ENCODE measurements at places on chromosomes 3 and 15.

GRCh38 chr15:49247556-49248110, 77.6 kb downstream of the GALK2 start:
- DNase-seq, result no peak

DNA sequence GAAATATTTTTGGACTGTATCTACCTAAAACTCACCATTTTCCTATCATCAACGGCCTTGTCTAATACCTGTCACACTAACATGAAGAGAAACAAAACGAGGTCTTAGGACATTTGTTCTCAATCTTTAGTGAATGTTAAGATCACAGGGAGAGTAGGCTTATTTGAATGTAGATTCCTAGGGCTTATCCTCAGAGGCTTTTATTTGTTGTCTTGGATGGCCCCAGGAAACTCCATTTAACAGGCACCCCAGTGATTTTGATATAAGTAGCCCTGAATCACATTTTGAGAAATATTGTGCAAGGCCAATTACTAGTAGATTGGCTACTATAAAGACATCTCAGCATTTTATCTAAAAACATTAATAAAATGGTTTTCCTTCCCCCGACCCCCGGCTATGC, 367.4 kb downstream of the GAP43 start:
- DNase-seq, result no peak

GRCh38 chr3:105539897-105540296, 173.2 kb downstream of the ALCAM start:
- DNase-seq, result no peak

GRCh38 chr15:62444104-62445022, 279.3 kb upstream of the C2CD4B start:
- no peak for DNase-seq

DNA sequence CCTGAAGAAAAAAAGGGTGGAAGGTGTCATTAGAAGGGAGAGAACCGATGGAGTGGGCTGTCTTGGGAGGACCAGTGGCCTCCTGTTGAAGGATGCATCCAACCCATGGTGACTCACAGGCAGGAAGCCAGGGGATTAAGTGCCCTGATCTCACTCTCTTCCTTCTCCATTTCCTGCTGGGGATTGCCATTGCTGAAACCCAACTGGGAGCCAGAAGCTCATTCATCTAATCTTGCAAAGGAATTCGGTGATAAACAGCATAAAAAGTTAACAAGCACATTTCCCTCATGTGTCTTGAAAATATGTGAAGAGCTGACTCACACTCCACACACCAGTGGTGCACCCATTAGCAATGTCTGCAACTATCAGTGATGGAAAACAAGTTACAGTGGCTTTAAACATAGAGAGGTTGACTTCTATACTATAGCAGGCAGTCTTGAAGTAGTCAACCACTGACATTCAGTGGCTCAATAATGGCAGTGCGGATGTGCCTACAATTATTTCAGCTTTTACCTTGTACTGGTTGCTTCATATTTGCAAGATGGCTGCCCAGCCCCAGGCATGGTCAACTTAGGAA, 12.8 kb upstream of the CSRNP1 start:
- DNase-seq, result no peak

DNA sequence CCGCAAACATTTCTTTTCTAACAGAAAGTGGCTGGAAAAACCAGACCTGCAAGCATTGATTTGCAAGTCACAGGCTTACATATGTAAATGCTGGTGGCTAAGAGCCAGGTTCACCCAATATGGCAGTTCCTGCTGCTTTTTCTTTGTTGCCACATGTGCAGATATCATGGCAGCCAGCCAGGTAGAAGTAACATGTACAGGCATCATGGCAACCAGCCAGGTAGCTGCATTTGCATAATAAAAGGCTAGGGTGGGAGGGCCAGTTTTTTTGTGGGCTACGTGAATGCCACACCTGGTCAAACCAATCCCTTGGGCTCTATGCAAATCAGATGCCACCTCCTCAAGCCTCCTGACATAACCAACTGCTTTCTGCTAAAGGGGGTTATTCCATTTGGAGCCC, 2.8 kb upstream of the SMCO1 start:
- DNase-seq, result peak; percentile 26

GRCh38 chr3:190695225-190695624, 167.3 kb downstream of the GMNC start:
- no peak for DNase-seq

GRCh38 chr3:71955240-71956068, 170.5 kb upstream of the PROK2 start:
- peak; percentile 38 for DNase-seq

DNA sequence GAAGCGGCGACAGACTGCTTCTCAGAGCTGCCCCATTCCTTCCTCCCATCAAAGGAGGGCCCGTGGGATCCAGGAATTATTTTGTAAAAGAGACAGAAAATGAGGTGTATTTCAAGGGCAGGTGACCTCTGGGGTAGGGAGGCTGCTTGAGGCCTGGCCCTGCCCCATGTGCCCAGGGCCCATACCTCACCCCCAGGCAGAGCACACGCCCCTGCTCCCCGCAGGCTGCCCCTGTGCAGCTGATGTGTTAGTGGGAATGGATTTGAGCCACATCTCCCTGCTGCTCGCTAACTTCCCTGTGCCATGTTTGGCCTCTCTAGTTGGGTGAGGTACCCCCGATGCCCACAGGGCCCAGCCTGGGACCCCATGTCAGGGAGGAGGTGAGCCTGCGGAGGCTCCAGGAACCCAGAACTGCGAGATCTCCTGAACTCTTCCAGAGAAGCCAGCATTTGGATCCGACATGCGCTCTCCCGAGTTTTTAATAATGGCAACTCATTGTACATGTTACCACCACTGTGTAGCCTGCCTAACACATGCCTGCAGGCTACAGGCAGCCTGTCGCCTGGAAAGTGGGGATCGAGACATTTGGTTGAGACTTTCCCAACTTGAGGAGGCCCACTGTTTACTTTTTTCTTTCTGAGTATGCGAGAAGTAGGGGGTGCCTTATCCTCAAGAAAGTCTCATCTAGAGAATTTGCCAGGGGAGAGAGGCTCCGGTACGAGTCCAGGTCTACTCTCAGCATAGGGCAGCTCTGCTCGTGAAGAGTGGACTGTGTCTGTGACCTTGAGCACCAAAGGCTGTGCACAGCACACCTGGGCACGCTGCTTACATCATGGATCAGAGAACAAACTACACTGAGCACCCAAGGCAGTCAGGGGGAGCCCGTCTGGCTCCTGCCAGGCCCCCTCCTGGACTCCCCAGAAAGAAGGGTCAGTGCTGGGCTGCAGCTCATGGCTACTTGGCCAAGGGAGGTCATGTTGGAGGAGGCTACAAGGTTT, 36.1 kb downstream of the PCSK6 start:
- no peak for DNase-seq

DNA sequence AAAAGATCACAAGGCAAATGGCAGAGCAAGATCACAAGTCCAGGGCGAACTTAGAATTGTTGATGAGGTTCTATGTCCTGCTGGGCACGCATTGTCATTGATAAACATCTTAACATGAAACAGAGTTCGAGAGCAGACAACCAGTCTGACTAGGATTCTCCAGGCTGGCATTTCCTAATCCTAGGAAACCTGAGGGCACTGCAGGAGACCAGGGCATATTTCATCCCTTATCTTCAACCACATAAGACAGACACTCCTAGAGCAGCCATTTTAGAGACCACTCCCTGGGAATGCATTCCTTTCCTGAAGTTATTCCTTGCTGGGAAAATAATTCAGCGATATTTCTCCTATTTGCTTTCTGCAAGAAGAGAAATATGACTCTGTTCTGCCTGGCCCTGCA, 1199.9 kb downstream of the SI start:
- DNase-seq, result no peak

GRCh38 chr3:45628746-45629145, 34.2 kb downstream of the LIMD1 start:
- no peak for DNase-seq

- no peak for DNase-seq
These were observed 98.5 kb downstream of the CACNA1D start for GRCh38 chr3:53592862-53593261.

DNA sequence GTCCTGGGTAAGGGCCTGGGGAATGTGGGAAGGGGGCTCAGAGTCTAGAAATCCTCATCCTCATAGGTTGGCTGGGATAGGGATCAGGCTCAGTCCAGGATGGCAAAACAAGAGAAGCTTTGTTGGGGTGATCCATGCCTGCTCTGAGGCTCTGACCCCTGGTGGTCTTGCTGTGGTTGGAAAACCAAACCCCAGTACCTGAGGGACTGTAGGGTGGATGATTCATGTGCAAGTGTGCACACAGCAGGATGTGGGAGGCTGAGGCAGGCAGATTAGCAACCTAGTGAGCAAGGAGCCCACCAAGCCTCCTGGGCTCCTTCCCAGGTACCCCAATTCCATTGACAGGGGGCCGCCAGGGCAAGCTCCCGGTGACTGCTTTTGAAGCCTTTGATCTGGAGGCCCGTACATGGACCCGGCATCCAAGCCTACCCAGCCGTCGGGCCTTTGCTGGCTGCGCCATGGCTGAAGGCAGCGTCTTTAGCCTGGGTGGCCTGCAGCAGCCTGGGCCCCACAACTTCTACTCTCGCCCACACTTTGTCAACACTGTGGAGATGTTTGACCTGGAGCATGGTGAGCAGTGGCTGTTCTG, 3.1 kb downstream of the KLHDC8B start:
- DNase-seq, result no peak

DNA sequence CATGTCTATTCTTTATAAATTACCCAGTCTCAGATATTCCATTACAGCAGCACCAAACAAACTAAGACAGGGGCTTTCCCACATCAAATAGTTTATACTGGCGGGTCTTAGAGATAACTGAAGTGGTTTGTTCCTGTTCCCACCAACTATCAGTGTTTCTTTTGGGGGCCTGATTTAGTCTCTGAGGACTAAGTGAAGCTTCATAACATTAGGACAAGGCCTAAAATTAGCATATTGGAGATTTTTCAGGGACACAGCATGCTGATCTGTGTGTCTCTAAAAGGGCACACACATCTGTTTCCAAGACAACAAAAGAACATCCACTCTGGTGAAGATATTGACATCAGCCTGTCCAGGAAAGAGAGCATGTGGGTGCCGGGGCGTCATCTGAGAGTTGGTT, 72.6 kb upstream of the SEMA6D start:
- no peak for DNase-seq

DNA sequence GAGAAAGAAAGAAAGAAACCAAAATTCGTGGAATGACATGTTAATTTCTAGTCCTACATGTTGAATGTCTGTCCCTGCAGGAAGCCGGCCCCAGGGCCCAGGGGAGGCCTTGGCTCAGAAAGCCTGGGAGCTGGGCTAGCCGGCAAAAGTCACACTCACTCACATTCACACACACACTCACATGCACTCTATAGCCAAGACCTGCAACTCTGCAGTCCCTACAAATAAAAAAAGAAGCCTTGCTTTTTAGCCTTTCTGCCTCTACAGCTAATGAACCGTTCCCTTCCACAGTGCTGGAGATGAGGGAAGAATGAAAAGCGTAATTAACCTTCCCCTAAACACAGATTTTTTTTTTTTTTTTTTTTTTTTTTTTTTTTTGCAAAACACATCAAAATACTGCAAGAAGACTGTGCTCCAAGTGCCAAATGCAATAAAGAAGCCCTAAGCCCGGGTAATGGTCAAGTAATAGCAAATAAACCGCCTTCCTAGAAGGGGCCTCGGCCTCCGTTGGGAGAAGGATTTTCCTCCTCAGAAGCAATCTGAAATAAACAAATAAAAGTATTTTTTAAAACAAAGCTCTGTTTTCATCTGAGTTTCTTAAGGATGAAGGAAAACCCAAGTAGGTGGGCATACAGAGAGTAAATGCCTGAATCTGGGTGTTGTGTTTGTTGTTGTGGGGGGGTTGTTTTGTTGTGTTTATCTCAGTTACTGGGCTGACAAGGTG, 4.3 kb downstream of the MECOM start:
- DNase-seq, result no peak

DNA sequence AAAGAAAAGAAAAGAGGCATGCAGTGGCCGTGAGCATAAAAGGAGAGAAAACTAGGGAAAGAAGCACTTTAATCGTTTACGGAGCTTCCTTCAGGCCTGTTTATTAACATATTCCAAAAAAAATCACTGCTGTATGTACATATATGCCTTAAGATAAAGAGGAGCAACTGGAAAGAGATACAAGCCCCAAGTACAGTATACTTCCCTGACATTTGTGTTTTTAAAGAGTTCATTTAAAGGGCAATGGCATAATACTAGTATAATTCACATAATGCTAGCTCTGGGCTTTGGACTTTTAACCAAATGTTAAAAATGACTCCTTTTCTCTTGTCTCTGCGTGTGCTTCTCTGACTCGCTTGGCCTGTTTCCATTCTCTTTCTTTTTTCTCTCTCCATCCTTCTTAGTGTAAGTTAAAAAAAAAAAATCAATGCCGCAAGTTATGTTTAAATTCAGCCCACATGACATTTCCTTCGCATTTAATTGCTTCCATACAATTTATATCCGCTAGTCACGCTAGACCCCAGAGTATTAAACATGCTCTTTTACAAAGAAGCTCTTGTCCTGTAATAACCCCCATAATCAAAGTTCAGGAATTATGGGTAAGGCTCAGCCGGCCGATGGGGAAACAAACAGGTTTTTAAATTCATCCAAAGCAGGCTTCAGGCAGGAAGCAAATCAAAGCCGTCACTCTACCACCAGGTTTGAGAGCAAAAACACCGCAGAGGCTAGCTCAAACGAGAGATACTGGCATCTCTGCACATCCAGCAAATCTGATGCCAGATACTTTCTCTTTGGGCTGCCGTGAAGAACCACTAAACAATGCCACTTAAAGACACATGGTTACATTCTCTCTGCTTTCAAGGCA, 19.4 kb downstream of the WWTR1 start:
- DNase-seq, result no peak

DNA sequence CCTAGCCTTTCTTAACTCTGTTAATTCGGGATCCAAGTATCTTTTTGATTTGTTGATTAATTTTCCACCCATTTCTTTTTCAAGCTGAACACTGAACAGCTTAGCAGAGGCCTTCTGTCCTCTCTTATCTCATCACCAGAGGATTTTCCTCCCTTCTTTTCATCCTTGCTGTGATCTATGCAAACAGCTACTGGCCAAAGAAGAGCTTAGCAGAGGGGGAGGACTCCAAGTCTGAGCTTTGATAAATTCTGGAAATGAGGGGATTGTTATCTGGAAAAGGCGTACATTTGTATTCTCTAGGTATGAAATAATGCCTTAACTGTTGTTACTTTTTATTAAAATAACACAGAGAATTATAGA, 13.4 kb downstream of the DZIP3 start:
- DNase-seq, result no peak

- no peak for DNase-seq
These were observed 888 bp downstream of the TMOD3 start for GRCh38 chr15:51830276-51830806.

- no peak for DNase-seq
These were observed 9.2 kb upstream of the SLC6A1 start for GRCh38 chr3:10983219-10983916.

GRCh38 chr3:180646187-180646790, 33.0 kb downstream of the CCDC39 start:
- DNase-seq, result no peak

Measured in NCI-H446 treated with DMSO at 0.1 percent for 48 hours (cell line).